Activated CD8-positive, alpha-beta memory T cell treated with anti-CD3 and anti-CD28 coated beads, Interleukin-2, amount 10 ng/mL, durations not matched to agents 7 days and 5 days (primary cell): ENCODE measurements at places on chromosomes 13 and 19.

GRCh38 chr13:100694722-100695508 is 20.3 kb upstream of the TMTC4 start:
- peaks cover 14% of the 10 kb centered on the region for H3K27me3 ChIP-seq
- H3K36me3 ChIP-seq: no peaks in the 10 kb centered on the region

DNA sequence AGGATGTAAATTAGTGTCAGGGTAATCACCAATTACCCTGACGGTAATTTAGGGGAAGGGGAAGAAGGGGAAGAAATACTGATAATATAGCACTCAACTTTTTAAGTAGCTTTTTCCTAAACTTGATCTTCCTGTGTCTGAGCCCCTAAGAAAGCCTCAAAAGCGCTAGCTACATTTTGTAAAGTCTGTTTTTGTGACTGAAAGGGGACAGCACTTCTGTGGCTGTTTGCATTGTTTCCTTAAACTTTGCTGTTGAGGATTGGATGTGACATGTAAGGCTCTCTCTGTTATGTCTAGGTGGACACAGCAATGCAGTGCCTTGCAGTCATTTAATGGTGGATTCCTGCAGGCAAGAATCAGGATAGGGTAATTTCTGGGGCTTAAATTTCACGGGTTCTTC is 42.8 kb downstream of the SPATA13 start:
- peaks cover 12% of the 10 kb centered on the region for H3K36me3 ChIP-seq
- DNase-seq: no peak
- peaks cover 37% of the 10 kb centered on the region for H3K4me1 ChIP-seq
- peak overlapping the region; percentile 75 for H3K27ac ChIP-seq
- H3K4me3 ChIP-seq: peak overlapping the region; percentile 19
- peaks cover 2% of the 10 kb centered on the region for H3K27me3 ChIP-seq

DNA sequence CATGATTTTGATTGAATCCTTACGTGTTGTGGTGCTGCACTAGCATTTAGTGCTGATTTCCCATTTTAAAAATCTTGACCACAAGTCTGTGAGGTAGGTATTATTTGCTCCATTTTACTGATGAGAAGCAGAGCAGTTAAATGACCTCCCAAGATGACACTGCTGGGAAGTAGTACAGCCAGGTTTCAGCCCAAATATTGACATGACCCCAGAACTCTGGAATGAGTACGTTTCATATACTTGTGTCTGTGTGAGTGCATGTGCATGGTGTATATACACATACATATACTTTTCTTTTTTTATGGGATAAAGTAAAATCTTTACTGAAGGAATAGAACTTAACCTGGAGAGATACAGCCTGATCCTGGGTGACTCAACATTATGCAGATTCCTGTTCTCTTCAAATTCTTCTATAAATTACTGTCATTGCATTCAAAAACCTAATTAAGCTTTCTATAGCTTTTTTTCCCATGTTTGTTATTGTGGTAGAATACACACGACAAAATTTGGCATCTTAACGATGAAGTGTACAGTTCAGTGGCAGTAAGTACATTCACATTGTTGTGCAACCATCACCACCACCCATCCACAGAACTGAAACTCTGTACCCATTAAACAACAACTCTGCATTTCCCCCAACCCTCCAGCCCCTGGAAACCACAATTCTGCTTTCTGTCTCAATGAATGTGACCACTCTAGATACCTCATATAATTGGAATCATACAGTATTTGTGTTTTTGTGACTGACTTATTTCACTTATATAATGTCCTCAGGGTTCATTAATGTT is 311.9 kb downstream of the MTUS2 start:
- no peak for DNase-seq
- H3K27me3 ChIP-seq: no peaks in the 10 kb centered on the region
- H3K4me1 ChIP-seq: no peaks in the 10 kb centered on the region
- no peak overlapping the region for H3K4me3 ChIP-seq
- H3K27ac ChIP-seq: no peak overlapping the region
- H3K36me3 ChIP-seq: no peaks in the 10 kb centered on the region

- H3K27ac ChIP-seq: no peak overlapping the region
- H3K4me3 ChIP-seq: no peak overlapping the region
- H3K27me3 ChIP-seq: no peaks in the 10 kb centered on the region
- H3K36me3 ChIP-seq: no peaks in the 10 kb centered on the region
These were observed 435.6 kb downstream of the PCDH9 start for GRCh38 chr13:66794340-66795031.
